ENCODE measurements at places on chromosomes 11 and 22.
A peak's percentile ranks its signal among the peaks of the same experiment; 100 is the strongest.

GRCh38 chr11:16364254-16364653 is 7.9 kb upstream of the SOX6 start:
- DNase-seq = no peak

DNA sequence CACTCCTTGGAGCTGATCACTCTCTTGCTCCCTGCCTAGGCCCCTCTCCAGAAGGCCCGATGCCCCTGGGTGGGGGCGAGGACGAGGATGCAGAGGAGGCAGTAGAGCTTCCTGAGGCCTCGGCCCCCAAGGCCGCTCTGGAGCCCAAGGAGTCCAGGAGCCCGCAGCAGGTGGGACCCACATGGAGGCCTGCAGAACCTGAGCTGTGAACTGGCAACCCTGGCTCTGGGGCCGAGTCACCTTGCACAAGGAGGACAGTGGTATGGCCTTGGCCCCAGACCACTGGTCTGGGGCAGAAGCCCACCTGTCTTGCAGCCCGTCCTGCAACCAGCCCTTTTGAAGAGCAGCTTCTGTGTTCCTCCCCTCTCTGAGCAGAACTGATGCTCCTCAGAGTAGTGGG is 6.2 kb downstream of the SCO2 start:
- no peak for DNase-seq

GRCh38 chr22:32202539-32203180 is 2.2 kb downstream of the RFPL2 start:
- DNase-seq = peak; percentile 56

DNA sequence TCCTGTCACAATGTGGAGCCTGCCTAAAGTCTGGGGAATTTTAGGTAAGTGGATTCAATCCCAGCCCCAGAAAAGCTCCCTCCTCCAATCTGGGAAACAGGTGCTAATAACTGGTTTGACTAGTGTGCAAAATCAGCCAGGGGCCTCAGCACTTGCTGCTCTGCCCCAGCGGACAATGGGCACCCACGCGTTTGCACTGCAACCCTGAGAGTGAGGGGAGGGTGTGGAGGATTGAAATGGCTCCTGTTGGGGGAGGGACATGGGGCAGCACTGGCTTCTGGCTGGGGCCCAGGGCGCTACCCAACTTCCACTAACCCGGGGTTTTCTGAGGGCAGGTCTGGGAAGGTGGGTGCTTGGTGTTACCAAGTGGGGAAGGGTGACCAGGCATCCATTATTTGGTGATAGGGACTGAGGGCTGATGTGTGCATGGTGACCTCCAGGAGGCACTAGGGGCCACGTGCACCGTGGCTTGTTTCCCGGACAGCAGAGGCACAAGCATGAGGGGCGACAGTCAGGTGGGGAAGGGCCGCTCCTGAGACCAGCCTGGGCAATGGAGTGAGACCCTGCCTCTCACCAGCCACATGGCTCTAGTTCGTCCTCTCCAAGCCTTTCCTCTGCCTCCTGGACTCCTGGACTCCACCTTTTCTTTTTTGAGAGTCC is 4.3 kb upstream of the PNPLA5 start:
- no peak for DNase-seq

- DNase-seq = no peak
Observed at GRCh38 chr22:23565305-23565914, 14.7 kb downstream of the IGLL1 start.

- no peak for DNase-seq
Observed at GRCh38 chr22:34639911-34640310, 426.0 kb upstream of the ISX start.

DNA sequence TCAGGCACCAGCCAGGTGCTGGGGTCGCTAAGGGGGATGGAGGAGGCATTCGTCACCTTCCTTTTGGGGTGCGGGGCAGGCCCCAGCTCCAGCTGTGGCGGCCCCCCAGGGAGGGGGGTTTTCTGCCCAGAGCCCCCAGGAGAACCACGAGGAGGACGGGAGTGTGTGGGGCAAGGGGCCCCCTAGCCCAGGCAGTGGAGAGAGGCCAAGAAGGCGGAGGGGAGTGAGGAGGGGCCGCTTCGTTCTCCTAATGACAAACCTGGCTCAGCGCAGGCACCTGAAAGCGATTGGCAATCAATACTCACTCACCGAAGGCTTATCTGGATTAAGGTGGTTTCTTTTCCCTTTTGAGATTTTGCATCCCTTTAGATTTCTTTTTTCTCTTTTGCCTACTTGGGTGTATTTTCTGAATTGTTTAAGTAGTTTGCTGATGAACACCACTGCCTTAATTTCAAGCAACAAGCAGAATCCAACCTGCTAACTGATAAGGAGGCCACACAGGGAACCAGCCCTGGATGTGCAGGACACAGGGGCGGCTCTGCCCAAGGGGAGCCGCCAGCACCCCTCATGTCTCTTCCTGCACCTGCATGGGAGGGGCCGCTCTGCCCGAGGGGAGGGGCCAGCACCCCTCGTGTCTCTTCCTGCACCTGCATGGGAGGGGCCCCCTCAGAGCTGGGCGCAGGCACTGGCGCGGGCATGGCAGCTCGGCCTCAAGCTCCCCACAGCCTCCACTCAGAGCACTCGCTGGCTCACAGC is 122.3 kb downstream of the BRD1 start:
- no peak for DNase-seq

- DNase-seq = no peak
Observed at GRCh38 chr11:9594267-9595046, 21.0 kb downstream of the WEE1 start.

DNA sequence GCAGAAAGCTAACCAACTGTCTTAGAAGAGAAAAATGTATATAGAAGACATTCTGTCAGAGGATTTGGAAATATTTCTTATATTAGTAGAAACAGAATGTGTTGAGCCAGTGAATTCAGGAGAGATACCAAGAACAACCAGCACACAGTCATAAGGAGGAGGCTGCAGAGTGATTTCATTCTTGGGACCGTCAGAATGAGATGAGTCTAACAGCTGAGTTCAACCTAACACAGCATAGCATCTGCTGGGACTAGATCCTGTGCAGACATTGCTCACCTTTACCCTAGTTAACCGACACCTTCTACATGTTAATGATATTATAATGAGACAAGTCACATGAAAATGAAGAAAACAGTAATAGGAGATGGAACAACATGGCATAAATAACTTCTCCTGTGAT is 85.5 kb downstream of the XRRA1 start:
- DNase-seq = no peak

GRCh38 chr11:47595967-47596366 is 1.8 kb upstream of the C1QTNF4 start:
- DNase-seq = no peak

- DNase-seq = no peak
Observed at GRCh38 chr11:83326326-83326725, 40.2 kb upstream of the CCDC90B start.

GRCh38 chr11:73286240-73286810 is 14.2 kb downstream of the P2RY6 start:
- DNase-seq = no peak

DNA sequence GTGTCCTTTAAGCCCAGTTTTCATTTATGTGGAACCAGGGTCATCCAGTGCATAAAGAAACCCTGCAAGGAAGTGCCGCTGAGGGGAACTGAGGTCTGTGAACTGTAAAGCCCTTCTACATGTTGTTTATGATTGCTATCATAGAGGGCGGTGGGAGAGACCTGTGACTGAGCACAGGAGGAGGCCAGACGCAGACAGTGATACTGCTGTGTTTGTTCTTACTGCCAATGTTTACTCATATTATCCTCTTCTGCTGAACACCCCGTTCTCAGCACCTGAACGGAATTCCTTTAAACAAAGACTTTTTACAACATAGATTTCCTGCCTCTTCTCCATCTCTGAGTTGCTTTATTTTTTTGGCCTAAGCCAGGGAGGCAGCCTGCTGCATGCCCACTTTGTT is 967 bp upstream of the GALNT18 start:
- no peak for DNase-seq

- DNase-seq = no peak
Observed at GRCh38 chr11:46410021-46410420, 18.4 kb upstream of the CHRM4 start.

DNA sequence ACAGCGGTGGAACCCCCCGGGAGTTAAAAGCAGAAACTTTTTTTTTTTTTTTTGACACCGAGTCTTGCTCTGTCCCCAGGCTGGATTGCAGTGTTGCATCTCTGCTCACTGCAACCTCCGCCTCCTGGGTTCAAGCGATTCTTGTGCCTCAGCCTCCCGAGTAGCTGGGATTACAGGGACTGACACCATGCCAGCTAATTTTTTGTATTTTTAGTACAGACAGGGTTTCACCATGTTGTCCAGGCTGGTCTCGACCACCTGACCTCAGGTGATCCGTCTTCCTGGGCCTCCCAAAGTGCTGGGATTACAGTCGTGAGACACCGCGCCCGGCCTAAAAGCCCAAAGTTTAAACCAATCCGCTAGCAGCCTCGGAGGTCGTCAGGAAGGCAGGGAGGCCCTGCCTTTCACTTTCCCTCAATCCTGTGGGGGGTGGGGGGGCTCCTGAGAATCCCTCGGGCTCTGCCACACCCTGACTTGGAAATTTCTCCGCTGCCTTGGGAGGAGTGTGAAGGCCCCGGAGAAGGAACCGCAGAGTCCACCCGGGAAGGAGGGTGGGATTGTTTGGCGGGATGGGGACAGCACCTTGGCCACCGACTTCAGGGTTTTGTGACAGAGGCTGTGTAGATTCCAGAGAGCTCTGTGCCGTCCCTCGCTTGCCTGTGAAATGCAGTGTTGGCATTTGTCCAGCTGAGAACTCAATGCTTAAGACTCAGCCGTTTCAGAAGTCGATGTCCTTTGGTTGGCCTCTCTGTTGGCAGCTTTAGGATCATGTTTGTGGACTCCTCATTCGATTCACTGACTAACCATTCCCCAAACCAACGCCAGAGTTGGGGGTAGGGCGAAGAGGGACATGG is 1.0 kb downstream of the ARHGAP8 start:
- DNase-seq = no peak

DNA sequence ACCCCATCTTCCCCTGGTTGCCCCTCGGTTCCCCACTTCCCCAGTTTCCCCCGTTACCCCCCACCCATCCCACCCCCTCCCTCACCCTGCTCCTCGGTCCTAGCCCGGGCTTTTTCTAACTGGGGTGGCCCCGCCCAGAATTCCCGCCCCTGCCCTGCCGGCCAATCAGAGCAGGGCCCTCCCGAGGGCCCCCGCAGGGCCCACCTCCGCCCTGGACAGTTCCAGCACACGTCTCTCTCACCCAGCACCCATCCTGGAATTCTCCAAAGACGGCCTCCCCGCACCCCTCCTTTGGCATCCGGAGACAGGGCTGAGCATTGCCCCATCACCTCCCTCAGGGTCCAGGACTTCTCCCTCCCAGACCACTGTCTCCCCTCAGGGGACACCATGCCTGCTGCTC is at the start of gene H19:
Gene H19, minus strand, starts transcription at position 88 of the 400 bp plus-strand sequence.
- no peak for DNase-seq

- no peak for DNase-seq
Observed at GRCh38 chr11:124108156-124108555, 7.1 kb upstream of the VWA5A start.

GRCh38 chr22:40928657-40929056 is 22.5 kb upstream of the RBX1 start:
- DNase-seq = no peak

GRCh38 chr22:43826142-43827002 is 14.3 kb upstream of the EFCAB6 start:
- DNase-seq = no peak

DNA sequence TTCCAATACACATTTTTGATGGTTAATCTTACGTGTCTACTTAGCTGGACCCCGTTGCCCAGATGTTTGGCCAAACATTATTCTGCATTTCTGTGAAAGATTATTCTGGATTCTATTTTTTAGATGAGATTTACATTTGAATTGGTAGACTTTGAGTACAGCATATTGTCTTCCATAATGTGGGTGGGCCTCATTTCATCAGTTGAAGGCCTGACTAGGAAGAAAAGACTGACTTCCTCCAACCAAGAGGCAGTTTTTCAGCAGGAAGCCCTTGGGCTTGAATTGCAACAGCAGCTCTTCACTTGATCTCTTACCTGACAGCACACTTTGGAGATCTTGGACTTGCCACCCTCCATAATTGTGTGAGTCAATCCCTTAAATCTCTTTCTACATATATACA is 58.7 kb downstream of the FDX1 start:
- no peak for DNase-seq

- DNase-seq = no peak
Observed at GRCh38 chr11:121711236-121711635, 258.5 kb upstream of the SORL1-AS1 start.

DNA sequence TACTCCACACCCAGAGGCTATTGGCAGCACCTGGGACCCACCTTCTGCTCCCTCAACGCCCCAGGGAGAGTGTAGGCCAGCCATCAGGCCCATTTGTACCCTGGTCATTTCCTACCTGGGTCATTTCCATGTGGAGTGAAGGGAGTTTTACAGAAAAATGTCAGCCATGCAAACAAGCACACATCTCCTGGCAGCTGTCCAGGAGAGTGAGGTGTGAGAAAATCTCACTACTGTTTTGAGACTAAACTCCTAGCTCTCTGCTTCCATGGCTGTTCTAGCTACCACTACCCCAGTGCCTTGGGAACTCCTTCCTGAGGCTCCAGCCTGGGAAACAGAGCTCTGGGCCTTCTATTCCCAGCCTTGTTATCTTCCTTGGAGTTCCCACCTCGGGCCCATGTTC is 2.8 kb upstream of the TMPRSS13 start:
- no peak for DNase-seq

- no peak for DNase-seq
Observed at GRCh38 chr22:33119044-33119443, 60.9 kb upstream of the SYN3 start.

DNA sequence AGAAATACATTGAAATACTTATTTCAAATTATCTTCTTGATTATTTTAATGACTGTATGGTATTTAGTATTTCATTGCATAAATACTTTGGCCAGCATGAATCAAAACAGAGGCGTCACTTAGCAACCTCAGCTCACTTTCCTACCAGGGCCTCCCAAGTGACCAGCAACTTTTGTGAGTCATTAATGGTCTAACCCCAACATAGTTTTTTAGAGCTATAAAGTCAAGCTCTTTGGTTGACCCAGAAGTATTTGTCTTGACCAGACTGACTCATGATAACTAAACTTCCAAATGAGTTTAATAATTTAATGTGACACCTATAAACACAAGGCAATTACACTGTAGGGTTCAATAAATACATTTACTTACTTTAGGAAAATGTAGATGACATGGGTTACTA is 27.9 kb upstream of the RBMXL2 start:
- no peak for DNase-seq

- DNase-seq = peak; percentile 68
Observed at GRCh38 chr11:73625696-73626318, 20.6 kb upstream of the PLEKHB1 start.

DNA sequence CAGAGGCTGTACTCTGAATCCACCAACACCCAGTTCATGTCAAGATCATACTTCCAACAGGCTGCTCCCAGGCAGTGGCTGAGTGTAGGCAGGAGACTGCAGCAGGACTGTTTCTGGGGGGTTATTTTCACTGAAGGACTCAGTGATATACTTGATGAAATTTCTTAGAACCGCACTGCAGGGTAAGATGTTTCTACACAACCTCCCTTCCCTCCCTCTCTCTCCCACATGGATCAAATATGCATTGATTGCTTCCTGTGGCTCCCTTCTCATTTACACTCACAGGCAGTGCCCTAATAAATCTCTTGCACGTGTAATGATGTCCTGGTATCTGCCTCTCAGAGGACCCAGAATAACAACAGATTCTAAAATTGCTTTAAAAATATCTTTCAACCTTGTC is 251.3 kb upstream of the CCDC179 start:
- no peak for DNase-seq

- no peak for DNase-seq
Observed at GRCh38 chr22:30994960-30995359, 25.9 kb downstream of the TUG1 start.

GRCh38 chr11:8243458-8243857 is 20.2 kb downstream of the LMO1 start:
- DNase-seq = no peak
